ENCODE measurements at places on chromosomes 6 and 20.

DNA sequence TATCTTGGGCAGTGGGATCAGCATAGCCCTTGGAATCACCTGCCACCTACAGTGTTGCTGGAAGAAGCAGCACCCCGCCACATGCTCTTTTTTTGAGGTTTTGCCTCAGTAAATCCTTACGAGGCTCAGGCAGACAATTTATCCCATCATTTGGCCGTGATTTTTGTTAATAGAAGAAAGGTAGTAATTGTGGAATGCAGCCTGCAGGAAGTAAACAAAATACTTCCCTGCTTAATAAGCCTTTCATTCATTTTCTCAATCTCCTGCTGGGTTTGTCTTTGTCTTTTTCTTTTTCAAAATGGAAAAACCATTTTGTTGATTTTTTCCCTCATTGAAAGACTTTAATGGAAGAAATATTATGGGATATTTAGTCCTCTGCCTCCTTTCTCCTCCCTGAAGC is 93.7 kb upstream of the CD83 start:
- no peak for DNase-seq

DNA sequence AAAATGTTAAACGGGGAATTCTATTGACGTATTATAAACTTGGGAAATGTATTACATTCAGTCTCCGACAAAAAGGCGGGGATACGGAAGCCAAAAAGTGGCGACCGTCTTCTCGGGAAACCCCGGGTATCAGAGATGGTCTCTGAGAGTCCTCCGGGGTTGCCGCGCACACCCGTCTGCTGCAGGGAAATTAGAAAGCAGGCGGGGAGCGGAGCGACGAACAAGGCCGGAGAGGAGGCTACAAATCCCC is 1.5 kb downstream of the SALL4 start:
- no peak for DNase-seq

DNA sequence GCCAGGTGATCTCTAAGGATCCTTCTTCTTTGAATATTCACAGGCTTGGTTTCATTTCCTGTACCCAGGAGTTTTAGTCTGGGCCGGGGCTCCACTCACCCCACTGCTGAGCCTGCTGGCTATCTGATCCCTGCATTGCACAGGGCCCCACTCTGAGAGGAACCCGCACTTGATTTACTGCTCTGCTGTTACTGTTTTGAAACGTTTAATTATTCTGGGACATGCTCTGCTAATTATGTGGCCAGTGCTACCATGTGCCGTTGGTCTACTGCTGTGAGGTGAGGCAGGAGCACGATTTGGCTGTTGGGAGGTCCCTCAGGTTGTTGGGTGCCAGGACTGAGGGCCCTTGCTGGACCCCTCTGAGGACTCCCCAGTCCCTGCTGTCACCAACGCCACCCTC is 108.7 kb upstream of the SIRPA start:
- DNase-seq = no peak

- DNase-seq = no peak
Observed at GRCh38 chr6:42642794-42643193, 79.0 kb downstream of the UBR2 start.

DNA sequence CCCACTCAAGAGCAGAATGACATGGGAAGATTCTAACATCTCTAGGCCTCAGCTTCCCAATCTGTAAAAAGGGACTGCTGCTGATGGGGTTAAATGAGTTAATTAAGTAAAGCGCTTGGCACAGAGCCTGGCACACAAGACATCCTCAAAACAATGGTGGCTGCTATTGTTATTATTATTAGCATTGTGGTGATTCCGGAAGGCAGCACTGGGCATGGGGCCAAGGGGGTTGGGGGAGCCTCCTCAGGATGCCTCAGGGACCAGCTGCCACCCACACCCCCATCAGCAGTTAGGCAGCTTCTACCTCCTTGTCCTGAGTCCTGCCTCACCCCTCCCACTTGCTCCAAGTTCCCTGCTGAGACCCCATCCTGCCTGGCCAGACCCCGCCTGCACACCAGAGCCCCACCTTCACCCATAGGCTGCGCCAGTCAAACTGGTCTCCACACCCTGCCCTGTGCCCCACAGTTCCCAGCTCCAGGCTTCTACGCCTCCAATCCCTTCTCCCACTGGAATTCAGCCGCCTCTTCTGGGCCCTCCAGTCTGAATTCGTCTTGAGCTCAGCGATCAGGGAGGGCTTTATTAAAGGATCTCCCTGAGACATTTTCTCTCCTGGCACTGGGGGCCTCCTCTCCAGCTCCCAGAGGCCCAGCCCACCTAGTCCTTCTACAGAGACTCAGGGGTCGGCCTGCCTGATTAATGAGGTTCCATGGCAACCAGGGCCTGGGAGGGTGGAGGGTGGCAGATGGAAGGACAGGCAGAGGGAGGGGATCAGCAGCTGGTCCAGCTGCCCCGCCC is 1.5 kb downstream of the E2F1 start:
- DNase-seq = no peak

GRCh38 chr6:138647006-138647405 is 126.6 kb upstream of the CCDC28A start:
- no peak for DNase-seq

GRCh38 chr20:3686867-3687321 is 5.1 kb upstream of the ADAM33 start:
- no peak for DNase-seq

DNA sequence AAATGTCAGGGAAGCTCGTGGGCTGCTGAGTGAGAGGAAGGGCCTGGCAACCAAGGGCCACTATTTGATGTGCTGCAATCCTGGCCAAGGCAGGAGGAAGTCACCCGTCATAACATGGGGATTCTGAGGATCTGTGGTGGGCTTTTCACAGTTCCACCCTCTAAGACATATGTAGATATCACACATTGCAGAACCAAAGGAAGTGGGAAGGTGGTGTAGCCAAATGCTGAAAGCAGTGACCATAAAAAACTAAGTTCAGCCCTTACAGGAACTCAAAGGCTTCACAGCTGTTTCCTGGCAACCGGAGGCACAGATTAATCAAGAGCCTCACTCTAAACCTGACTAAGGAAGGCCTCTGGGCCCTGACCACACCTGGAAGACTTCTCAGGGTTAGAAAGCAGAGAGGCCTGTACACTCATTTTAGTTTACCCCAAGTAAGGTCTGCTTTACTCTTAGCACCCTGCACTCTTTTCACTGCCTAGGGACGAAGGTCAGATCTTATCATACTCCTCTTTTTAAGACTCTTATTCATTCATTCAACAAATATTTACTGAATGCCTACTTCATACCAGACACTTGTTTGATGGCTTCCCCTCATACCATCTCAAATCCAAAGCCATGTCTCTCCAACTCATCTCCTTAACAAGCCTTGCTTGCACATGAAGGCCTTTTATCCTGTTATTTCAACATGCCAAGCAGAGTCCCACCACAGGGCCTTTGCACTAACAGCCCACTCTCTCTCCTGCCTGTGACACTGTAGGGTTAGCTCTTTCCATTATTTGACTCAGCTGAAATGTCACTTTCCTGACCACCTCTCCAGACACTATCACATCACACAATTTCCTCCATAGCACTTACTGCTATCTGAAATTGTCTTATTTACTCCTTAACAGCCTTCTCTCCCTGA is 2.6 kb downstream of the UBE2V1 start:
- DNase-seq = peak; percentile 62

DNA sequence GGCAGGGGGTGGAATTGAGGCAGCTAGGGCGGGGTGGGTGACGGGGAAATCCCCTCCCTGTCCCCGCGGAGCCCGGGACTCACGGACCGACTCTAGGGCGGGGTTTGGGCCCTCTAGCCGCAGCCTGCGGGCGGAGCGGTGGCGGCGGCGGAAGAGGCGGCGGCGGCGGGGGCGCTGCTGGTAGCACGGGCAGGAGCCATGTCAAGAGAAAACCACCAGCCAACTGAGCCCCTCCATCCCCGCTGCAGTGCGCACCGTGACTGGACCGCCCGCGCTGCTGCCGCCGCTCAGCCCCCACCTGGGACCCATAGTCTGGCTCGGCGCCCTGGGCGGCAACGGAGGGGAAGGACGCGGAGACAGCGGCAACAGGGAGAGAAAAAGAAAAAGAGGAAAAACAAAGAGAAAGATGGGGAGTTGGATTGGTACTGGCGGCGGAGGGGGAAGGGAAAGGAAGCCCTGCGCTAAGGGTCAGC is 1.2 kb upstream of the C6orf62 start:
- peak; percentile 31 for DNase-seq

DNA sequence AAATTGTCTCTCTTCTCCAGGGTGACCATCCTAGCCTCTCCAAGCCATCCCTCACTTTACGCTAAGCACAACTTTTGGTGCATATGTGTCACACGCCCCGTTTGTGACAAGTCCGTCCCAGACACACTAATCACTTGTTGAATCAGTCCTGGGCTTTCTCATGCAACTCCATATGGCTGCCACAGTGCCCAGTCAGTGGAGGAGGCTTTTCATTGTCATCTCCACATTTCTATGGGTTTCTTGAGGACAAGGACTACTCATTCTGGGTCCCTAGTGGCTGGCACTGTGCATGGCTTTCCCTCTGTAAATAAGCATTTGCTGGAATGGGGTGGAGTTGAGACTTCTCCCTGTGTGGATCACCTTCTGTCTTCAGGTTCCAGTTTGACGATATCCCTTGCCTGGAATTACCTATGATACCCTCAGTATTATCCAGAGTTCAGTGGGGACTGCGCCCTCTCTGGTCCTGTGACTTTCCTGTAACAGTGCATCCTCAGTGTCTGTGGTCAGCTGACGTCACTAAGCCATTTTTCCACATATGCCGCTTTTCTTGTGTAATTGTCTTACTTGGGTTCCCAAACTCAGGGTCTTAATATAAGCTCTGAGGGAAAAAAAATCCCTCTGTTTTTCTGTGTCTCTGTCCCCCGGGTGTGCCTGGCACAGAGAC is 59.8 kb upstream of the MYL9 start:
- DNase-seq = no peak

GRCh38 chr6:134079406-134079921 is 27.0 kb upstream of the SLC2A12 start:
- DNase-seq = no peak

DNA sequence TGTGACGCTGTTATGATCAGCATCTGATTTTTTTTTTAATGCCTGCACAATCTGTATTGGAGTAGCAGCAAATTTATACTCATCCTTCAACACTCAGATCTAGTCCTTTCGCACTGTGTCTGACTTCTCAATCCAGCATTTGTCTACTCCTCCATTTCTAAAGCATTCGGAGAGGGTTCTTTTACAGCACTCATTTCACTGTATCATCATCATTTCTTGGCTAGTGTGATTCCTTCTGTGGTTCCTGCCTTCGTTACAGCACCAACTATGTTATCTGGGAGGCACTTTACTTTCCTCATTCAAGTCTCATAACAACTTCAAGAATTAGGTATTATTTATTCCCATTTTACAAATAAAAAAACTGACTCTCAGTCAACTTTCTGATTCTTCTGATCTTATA is 18.0 kb downstream of the NUDT3 start:
- DNase-seq = no peak

DNA sequence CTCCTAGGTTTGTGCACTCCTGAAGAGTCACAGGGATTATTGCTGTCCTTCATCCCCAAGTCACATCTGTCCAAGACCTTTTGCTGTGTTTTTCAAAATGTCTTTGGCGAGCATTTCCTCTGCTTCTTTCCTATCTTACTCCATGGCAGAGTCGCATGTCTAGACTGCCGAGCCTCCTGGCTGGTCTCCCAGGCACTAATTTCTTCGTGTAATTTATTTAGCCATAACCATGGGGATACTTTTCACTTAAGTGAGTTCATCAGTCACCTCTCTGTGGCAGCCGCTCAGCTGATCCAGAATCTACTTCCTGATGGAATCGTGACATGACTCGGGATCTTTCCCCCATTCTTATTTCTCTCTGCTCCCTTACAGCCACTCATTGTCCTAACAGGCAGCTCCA is 25.8 kb downstream of the ADGRF5 start:
- no peak for DNase-seq

DNA sequence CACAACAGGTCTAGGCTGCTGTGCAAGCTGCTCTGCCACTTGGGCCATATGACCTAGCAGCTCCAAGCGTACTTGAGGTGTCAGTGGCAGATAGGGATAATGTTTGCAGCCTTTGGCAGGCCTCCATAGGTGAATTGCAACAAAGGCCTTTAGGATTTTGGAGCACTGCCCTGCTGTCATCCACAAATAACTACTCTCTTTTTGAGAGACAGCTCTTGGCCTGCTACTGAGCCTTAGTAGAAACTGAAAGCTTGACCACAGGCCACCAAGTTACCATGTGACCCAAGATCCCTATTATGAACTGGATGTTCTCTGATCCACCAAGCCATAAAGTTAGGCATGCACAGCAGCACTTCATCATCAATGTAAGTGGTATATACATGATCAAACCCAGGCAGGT is 29.9 kb downstream of the FBXO30 start:
- no peak for DNase-seq

DNA sequence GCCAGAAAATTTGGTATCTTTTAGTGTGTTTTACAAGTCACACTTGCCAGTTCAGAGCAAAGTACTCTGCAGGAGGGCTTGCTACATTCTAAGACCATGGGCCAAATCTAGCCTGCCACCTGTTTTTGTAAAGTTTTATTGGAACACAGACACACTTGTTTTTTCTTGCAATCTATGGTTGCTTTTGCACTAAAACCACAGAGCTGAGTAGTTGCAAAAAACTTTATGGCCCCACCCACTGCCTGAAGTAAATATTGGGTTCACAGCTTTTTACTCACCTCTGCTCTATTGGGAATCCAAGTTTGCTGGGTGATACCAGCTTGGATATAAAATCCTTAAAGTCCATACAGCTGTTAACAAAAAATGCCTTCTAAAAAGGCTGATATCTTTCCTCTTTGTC is 109.0 kb downstream of the ZFP64 start:
- DNase-seq = no peak

GRCh38 chr20:63830841-63831588 is at the start of gene ZBTB46:
TSS of gene ZBTB46 (minus strand) at chr20:63831264. CDS start at chr20:63790757, 40,507 bp downstream.
- DNase-seq = no peak

GRCh38 chr6:45808042-45808645 is 207.5 kb downstream of the CLIC5 start:
- no peak for DNase-seq

- DNase-seq = no peak
Observed at GRCh38 chr6:12103158-12103557, 91.0 kb downstream of the HIVEP1 start.

DNA sequence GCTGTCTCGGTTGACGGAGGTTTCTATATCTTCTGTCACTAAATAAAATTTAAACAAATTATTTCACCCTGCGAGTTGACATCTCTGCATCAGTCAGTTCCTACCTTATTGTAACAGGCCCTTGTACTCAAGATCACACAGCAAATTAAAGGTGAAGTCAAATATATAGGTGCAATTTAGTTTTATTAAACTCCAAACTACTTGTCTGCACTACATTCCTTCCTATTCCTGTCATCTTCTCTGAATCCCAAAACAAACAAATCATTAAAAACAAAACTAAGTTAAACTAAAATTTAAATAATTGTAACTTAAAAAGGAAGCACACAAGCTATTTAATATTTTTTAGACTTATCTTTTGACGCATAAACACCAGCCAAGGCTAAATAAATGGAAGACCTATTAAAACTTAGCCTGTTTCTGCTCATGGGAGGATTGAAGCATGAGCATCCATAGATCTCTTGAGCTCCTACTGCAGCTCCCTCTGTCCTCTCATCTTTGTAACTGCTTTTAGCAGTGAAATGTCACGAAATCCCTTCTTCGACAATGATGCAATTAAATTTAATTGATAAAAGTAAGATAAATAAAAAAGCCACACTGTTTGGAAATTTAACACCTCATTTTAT is 1152.3 kb upstream of the GJE1 start:
- DNase-seq = no peak

- no peak for DNase-seq
Observed at GRCh38 chr6:145018027-145018426, 717.3 kb downstream of the EPM2A start.

GRCh38 chr6:128882991-128883611 is at the start of gene LAMA2:
TSS of gene LAMA2 (plus strand) at chr6:128883138. CDS start at chr6:128883246, 108 bp downstream.
- no peak for DNase-seq

- DNase-seq = no peak
Observed at GRCh38 chr6:151998784-151999183, 191.3 kb downstream of the ESR1 start.

GRCh38 chr6:79608334-79609224 is 22.6 kb upstream of the SH3BGRL2 start:
- DNase-seq = no peak
